B cell (primary cell): ENCODE measurements at places on chromosomes 11 and 22.
A peak's percentile ranks its signal among the peaks of the same experiment; 100 is the strongest.

GRCh38 chr11:82995754-82996398 lies 75.8 kb downstream of the RAB30 start:
- DNase-seq, result peak; percentile 56

GRCh38 chr11:130480711-130481140 lies 32.3 kb downstream of the ADAMTS15 start:
- DNase-seq, result no peak

DNA sequence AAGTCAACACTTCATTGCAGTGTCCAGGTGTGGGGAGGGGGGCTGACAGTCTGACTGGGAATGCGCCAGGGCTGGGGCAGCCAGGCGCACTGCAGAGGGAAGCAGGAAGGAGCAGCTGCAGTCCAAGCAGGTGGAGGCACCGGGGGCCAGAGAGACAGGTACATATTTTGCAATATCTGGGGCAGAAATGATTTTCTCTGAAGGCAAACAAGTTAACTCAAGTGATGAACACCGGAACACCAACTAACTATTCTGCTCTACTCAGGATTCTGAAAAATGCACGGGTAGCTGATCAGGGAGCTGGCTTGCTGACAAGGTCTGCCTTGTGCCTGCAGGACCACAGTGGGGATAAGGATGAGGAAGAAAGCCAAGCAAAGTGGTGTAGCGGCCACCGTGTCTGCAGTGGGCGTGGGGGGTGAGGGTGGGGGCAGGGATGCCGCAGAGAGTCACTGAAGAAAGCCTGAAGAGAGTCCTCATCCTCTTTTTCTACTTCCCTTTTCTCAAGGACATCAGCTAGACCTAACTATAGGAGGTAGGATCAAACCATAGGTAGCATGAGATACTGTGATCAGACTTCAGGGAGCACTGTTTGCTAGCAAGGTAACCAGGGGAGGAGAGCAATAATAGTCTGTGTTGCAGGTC lies 83.4 kb downstream of the SCN3B start:
- no peak for DNase-seq

DNA sequence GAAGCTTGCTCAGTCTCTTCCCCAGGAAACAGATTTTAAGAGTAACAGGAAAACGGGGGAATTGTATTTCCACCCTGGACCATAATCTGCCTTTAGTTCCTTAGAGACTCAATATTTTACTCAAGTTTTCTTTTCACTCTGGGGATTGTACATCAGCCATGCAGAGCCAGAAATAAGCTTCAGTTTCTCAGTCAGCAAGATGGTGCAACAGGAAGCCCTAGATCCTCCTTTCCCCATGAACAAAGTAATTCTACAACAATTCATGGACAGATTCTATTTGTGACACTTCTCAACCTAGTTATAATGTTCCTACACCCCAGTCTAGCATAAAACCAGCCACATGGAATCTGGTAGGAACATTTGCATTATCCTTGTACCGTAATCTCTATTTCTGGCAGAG lies 24.7 kb downstream of the OR8B2 start:
- DNase-seq, result no peak

DNA sequence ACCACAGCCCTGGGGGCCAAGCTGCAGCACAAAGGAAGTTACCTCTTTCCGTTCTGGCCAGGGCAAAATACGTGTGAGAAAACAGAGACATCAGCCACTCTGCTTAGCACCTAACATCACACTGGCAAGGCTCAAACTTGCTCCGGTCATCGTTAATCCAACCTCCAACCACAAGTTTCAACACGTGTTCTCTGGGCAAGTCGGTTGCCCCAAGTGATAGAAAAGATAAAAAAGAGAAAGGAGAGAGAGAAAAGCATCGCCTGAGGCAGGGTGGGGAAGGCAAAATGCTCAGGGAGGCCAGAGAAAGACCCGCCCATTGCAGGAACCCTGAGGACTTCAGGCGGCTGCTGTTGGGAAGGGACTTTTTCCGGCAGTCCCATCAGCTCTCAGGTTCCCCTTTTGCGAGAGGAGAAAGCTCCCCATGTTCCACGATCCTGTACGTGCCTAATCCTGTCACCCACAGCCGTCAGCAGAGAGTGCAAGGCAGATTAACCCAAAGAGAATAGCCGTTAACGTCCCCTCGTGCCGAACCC lies 18.5 kb upstream of the B4GALNT4 start:
- peak; percentile 22 for DNase-seq

DNA sequence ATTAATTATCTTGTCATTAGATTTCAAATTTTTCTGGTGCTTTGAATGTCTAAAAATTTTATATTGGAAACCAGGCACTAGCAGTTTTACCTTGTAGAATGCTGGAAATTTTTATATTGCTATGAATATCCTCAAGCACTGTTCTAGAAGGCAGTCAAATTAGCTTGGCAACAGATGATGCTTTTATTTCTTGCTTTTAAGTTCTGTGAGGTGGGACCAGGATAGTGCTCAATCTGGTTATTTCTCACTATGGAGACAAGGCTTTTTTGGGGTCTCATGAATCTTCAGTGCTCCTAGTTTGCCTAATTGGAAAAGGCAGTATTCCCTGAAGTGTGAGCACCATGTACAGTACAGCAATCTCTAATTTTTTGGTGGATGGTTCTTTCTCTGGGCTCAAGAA lies 27.1 kb downstream of the ANO3 start:
- no peak for DNase-seq

DNA sequence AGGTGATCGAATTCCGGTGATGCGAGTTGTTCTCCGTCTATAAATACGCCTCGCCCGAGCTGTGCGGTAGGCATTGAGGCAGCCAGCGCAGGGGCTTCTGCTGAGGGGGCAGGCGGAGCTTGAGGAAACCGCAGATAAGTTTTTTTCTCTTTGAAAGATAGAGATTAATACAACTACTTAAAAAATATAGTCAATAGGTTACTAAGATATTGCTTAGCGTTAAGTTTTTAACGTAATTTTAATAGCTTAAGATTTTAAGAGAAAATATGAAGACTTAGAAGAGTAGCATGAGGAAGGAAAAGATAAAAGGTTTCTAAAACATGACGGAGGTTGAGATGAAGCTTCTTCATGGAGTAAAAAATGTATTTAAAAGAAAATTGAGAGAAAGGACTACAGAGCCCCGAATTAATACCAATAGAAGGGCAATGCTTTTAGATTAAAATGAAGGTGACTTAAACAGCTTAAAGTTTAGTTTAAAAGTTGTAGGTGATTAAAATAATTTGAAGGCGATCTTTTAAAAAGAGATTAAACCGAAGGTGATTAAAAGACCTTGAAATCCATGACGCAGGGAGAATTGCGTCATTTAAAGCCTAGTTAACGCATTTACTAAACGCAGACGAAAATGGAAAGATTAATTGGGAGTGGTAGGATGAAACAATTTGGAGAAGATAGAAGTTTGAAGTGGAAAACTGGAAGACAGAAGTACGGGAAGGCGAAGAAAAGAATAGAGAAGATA lies at the start of gene MALAT1:
TSS of gene MALAT1 (plus strand) at position 69 of the 736 bp plus-strand sequence.
- peak; percentile 96 for DNase-seq

GRCh38 chr11:120824242-120824641 lies 199.7 kb upstream of the TBCEL start:
- DNase-seq, result no peak

GRCh38 chr11:71153005-71153390 lies 99.4 kb downstream of the SHANK2 start:
- DNase-seq, result no peak

- no peak for DNase-seq
Measured at GRCh38 chr11:131902421-131902820, 532.0 kb downstream of the NTM start.

GRCh38 chr22:28674121-28674563 lies 5.5 kb downstream of the TTC28 start:
- DNase-seq, result peak; percentile 75

DNA sequence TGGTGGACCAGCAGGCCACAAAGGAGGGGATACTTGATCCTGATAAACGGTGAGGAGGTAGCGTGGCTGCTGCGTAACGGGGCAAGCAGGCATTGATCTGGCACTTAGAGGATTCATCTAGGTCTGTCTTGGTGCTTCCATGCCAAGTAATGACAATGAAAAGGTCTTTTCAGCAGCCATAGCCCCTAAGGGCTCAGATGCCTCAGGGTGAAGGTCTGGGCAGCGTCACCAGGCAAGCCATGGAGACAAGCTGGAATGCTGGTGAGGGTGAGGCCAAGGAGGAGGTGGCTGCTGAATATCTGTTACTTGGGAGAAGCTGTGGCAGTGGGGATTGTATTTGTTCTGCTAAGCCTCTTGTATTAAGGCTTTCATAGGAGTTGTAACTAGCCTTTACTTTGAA lies 4.8 kb upstream of the CHKB start:
- no peak for DNase-seq

DNA sequence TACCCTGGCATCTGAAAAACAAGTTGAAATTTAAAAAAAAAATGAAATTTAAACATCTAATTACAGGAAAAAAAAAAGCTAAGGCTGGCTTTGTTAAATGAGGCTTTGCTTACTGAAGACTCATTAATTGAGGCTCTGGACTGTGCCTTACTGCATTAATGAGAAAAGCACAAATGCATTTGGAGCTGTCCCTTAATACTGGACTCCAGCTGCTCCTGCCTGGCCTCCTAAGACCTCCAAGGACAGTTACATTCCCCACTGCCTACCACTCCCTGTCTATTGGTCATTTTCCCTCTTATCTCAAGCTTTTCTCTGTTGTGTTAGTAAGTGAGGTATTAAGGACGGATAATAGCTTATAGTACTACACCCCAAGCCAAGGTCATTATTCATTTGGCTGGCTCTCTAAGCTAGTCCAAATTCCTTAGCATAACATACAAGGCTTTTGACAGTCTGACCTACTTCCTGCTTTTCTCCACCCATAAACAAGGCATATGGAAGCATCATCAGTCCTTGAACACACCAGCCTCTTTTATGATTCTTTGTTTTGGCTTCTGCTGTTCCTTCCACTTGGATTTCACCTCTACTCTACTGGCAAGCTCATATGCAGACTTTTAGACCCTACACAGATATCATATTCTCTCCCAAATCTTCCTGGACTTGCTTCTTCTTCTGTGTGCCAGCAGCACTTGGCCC lies 62.5 kb downstream of the USP35 start:
- no peak for DNase-seq

DNA sequence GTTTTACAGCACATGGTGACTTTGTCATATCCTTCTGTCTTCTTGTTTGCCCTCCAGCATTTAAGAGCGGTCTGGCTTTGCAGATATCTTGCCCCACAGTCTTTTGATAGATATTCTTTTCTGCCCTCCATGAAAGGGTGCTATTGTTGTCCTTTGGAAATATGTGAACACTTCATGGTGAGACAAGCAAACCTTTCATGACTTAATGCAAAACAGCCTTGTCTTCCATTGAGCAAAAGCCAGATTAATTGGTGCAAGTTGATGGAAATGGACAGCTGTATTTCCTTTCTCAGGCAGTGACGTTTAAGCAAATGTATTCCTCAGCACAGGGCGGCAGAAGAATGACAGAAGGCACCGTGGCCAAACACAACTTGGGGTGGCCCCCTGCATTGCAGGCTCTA lies 4.4 kb downstream of the DCPS start:
- DNase-seq, result no peak

DNA sequence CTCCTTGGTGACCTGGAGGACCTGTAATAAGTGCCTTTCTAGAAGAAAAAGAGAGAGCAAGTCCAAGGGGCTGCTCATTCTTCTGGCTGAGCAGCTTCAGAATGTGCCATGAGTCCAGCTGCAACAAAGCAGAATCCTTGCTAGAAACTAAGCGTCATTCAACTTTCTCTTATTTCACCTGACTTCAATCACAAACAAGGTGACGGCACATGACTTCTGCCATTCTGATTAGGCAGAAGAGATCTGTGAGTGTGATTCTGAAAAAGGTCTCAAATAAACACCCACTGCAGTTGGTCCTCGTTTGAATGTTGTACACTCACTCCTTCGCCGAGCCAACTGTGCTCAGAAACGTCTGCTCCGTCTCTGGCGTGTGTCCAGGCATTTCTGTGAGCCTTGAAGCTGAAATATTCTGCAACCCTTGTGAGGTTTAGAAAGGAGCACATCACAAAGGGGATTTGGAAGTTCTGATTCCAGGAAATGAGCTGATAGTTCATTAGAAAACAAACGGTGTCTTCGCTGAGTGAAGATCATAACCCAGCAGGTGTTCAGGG lies 623.8 kb upstream of the KIRREL3 start:
- no peak for DNase-seq
